ENCODE measurements at places on chromosomes 6 and 20. TPM values are rescaled to one million over a fixed set of nuclear protein-coding genes. Genes with fewer than 3 reads are reported as not detected.

Gene GMEB2
- total RNA-seq: 10.5 TPM

Gene ADGRF4
- total RNA-seq: 3.4 TPM

Gene RAET1L
- 3.1 TPM for total RNA-seq

Gene GTSF1L
- not detected for total RNA-seq

Gene FAM83D
- 56.7 TPM for total RNA-seq

Gene PSORS1C2
- total RNA-seq: not detected

Gene RIPPLY2
- total RNA-seq: not detected

Gene MUC21
- not detected for total RNA-seq

Gene UNC93A
- total RNA-seq: not detected

Gene PCMT1
- 162 TPM for total RNA-seq
